ENCODE measurements at places on chromosomes 2 and 18.

GRCh38 chr2:9445089-9445488, 21.6 kb downstream of the CPSF3 start:
- DNase-seq: no peak

DNA sequence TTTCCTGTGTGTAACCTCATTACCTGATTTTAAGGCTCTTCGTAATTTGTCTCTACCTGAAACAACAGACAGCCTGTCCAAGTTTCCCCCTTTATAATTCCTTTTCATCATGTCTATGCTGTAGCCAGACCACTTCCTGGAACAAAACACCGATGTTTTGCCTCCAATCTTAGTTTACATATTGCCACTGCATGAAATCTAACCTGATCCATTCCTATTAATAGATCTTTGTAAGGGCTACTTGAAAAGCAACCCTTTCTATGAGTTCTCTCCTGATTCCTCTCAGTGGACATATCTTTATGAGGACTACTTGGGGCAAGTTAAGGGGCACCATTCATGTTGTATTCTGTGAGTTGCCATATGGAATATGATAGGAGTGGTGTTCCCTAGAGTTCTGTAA, 30.9 kb downstream of the ZNF638 start:
- DNase-seq: no peak

DNA sequence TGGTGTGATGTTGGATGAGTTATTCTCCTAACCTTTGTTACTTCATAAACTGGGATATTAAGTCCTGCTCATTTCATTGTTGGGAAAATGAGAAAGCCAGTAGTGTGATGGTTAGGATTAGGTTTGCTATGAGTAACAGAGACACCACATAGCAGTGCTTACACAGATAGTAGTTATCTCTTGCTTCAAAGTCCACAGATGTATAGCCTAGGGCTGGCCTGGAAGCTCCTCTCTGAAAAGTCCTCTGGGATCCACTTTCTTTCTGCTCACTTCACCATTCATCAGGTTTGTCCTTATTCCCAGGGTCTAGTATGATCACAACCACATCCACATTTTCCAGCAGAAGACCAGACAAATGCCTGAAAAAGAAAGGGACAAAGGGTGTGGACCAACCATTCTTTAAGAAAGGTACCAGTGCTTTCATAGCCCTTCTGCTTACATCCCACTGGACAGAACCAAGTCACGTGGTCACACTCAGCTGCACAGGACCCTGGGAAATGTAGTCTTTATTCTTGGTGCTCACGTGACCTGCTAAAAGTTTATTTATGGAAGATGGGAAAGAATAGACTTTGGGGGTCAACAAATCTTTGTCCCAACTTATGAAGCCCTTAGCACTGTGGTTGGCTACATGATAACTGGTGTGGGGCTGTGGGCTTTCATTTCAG, 108.9 kb downstream of the INSIG2 start:
- peak; percentile 19 for DNase-seq

GRCh38 chr2:20439193-20439475, 7.7 kb upstream of the RHOB start:
- DNase-seq: no peak

DNA sequence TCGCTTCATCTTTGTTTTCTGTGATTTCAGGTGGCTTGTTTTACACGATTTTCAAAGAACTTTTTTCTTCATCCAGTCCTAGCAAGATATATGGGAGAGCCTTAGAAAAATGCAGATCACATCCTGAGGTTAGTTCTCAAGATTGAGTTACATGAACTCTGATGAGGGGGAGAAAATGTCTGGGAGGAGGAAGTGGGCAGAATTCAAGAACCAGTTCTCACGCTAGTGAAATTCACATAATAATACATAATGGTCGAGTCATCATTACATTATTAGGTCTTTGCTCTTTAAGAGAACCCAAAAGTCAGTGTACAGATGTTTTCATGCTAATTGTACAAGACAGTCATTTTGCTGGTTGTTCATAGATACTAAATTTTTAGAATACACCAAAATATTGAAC, 7.0 kb downstream of the TIMM21 start:
- DNase-seq: no peak
